ENCODE measurements at places on chromosomes 4 and X. TPM values are rescaled to one million over a fixed set of nuclear protein-coding genes. Genes with fewer than 3 reads are reported as not detected.

ERVMER34-1 gene
- 34.3 TPM for total RNA-seq

ABLIM2 gene
- total RNA-seq: 3.0 TPM

PRAF2 gene
- total RNA-seq: 12.1 TPM

PLP1 gene
- 49.2 TPM for total RNA-seq

OPRPN gene
- total RNA-seq: not detected

HSFX1 gene
- total RNA-seq: 0.63 TPM

PROM1 gene
- total RNA-seq: 65.4 TPM

REPS2 gene
- total RNA-seq: 4.3 TPM

SPIN3 gene
- total RNA-seq: 13.3 TPM

ASB11 gene
- not detected for total RNA-seq

TLR6 gene
- 0.09 TPM for total RNA-seq

MAGEA2 gene
- not detected for total RNA-seq

GNRHR gene
- total RNA-seq: not detected

CT45A10 gene
- total RNA-seq: not detected

S100G gene
- total RNA-seq: not detected

PPP3CA gene
- 38.0 TPM for total RNA-seq

GABRG1 gene
- 0.36 TPM for total RNA-seq

TCEAL5 gene
- 6.6 TPM for total RNA-seq

GABRB1 gene
- 0.22 TPM for total RNA-seq

NDST3 gene
- 0.60 TPM for total RNA-seq

SPATA18 gene
- 2.0 TPM for total RNA-seq

SNX12 gene
- total RNA-seq: 74.2 TPM

ARHGAP6 gene
- 0.82 TPM for total RNA-seq

MAGEB3 gene
- not detected for total RNA-seq

TGIF2LX gene
- not detected for total RNA-seq

IQCM gene
- not detected for total RNA-seq

CYTL1 gene
- total RNA-seq: 9.8 TPM

ACE2 gene
- 0.29 TPM for total RNA-seq

PNCK gene
- total RNA-seq: 4.3 TPM

LARP1B gene
- total RNA-seq: 47.0 TPM

NDUFC1 gene
- 62.0 TPM for total RNA-seq

RAI2 gene
- 2.0 TPM for total RNA-seq

BLTP1 gene
- total RNA-seq: 29.8 TPM
